ENCODE measurements at places on chromosomes 1 and 21.

DNA sequence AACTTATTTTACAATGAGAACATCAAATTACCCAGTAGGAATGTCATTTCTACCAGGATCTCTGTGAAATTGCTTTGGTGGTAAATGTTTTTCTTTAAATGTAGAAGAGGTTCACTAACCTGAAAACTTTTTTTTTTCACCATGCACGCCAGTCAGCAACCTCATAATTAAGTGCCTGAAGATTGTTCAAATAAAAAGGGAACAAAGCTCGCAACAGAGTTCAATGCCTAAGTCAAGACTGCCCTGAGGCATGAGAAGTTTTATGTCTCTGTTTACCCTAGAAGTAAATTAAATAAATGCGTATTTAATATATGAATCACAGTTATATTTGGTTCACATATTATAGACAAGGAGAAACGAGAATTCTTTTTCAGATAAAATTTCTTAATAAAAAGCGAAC lies 13.8 kb upstream of the SYDE2 start:
- no peak for DNase-seq

DNA sequence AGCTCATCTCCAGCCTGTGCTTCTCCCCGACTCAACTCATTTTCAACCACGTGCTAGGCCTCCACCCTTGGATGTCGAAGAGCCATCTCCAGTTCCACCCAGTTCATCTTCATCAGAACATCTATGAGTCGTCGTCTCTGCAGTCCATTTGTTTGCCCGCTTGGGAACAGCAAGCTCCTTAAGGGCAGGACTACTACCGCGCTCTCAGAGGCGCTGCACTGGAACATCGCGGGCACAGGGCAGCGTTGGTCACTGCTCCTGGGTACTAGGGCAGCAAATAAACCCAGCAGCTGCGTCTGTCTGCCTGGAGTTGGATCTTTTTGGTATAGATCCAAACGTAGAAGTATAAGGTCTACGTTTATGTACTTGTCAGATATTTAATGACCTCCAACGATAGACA lies 478 bp upstream of the PRDM2 start:
- DNase-seq: peak; percentile 22

DNA sequence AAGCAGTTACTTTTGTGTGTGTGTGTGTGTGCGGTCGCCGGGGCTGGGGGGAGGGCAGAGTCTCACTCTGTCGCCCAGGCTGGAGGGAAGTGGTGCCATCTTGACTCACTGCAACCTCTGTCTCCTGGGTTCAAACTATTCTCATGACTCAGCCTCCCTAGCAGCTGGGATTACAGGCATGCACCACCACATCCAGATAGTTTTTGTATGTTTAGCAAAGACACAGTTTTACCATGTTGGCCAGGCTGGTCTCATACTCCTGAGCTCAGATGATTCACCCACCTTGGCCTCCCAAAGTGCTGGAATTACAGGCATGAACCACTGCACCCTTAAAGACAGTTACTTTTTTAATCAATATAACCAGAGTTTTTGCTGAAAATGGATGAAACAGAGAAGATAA lies 207.0 kb downstream of the PTPRC start:
- DNase-seq: no peak

GRCh38 chr1:117250061-117250606 lies 39.4 kb upstream of the VTCN1 start:
- no peak for DNase-seq

DNA sequence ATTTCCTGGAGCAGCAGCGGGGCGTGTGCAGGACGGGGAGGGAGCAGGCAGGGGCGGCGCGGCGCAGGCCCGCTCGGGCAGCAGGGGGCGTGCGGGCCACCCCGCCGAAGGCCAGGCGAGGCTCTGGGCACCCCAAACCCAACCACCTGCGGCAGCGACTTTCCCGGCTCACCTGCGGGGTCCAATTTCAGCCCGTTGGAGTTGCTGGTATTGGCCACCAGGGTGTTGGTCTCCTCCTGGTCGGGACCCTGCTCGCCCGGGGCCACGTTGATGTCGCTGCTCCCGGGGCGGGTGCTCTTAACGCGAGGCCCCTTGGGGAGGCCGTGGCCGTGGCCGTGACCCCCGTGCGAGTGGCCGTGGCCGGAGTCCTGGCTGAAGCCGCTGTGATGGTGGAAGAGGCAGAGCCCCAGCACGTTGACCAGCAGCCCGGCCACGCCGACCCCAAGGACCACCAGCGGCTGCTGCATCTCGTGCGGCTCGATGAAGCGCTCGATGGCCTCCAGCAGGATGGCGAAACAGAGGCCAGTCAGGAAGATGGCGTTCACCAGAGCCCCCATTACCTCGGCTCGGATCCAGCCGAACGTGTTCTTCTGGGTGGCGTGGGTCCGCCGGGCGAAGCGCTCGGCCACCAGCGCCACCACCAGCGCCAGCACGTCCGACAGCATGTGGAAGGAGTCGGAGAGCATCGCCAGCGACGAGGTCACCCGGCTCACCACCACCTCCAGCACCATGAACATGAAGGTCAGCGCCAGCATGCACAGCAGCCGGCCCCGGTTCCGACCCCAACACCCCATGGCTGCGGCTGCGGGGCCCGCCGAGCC lies 932 bp downstream of the SLC30A1 start:
- peak; percentile 81 for DNase-seq

DNA sequence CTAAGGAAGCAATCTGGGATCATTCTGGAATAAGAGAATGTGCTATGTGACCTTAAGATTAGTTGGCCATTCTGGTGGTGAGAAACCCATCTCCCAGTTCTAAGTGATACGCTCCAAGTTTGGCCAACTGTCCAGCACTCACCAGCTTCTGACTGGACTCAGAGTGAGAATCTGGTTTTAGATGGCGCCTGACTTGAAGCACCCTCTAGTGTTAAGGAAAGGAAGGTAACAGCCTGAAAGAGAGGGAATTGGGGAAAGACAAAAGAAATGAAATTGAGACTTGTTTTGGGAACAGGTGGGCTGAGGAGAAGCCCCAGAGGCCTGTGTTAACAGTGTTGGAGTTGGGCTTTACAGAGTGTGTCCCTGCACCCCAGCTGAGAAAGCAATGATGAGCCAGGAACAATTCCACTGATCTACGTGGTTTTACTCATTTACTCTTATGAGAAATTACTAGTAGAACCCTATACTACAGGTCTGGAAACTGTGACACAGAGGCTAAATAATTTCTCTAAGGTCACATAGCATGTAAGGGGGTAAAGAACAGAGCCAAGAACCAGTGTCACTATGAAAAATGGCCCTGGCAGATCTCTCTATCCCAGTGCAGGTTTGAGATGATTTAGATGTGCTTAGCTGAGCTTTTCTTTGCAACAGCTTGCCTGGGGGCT lies 9.3 kb upstream of the FCAMR start:
- no peak for DNase-seq

GRCh38 chr1:175479521-175480342 lies 263.7 kb downstream of the TNR start:
- peak; percentile 4 for DNase-seq

DNA sequence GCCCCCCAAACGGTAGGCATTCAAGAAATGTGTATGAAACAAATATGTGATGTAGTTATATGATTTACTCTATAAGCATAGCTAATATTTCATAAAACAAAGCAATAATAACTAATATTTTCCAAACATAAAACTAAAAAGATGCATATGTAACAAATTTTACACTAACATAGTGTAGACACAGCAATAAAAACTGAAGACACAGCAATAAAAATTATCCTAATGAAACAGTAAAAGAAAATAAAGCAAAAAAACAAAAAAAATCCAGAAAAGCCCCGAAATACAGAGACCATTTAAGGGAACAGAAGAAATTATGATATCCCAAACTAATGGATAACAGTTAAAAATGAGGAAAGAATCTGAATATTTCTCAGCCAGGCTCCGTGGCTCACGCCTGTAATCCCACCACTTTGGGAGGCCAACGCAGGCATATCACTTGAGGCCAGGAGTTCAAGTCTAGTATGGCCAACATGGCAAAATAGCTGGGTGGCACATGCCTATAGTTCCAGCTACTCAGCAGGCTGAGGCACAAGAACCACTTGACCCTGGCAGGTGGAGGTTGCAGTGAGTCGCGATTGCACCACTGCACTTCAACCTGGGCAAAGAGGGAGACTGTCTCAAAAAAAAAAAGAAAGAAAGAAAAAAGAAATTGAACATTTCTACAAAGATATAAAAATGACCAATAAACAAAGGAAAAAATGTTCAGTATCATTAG lies 38.2 kb upstream of the PSMG1 start:
- no peak for DNase-seq

DNA sequence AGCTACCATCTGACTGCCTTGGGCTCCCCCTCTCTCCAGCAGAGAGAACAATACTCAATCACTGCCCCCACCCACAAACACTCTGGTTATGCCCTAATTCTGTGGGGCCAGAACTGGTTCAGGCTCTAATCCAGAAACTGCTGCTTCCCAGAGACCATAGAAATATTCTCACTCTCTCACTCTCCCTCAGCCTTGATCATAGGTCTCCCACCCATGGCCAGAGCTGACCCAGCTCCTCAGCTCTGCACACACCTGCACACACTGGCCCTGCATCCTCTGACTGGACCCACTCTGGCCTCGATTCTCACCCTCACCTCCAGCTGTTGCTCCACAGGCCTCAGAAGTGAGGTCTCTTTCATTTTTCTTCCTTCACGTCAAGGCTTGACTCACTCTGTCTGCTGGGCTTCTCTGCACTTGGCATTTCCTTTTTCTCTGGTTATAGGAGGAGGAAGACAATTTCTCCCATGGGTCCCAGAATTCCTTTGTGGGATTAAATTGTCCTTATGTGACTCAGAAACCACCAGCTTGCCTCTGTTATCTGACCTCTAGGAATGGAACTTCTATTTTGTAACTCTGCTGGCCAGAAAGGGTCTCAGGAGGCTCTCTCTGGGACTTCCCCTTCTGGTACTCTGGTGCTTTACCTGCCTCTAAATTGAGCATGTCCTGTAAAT lies 15.6 kb upstream of the ZMYM6 start:
- DNase-seq: no peak

- no peak for DNase-seq
These were observed 10.7 kb downstream of the ABCG1 start for GRCh38 chr21:42229676-42230075.

DNA sequence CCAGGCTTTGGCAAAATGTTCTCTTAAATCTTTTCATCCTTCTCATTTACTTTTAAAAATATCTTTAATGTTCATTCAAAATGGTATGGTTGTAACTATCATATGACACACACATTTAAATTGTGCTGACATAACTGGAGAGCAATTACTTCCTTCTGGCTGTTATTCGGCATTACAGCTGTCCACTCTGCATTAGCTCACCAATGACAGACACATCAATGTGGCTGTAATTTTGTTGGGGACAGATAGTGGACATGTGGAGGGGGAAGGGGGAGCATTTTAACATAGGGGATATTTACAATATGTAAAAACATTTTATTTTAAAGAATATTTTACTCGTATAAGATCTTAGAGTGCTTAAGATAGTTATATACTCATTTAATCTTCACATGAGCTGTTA lies 319.8 kb downstream of the HMCN1 start:
- DNase-seq: no peak

- DNase-seq: no peak
These were observed 198.9 kb upstream of the UBE2U start for GRCh38 chr1:64004451-64005025.

DNA sequence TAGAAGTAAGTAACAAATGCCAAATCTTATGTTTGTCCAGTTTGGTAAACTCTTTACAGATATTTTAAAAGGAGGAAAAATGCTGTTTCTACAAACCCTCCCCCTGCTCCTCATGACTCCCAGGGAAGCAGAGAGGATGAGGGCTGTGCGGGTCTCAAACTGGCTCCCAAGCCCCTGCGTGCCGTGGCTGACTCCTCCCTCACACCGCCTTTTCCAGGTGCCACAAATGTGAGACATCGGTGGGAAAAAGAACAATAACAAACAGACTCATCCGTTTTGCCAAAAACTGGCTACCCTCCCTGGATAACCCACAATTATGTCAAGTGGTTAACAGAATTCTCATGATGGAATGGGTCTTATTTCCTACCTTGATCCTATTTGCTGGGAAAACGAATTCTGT lies 594.6 kb downstream of the PTPRU start:
- no peak for DNase-seq

- no peak for DNase-seq
These were observed 44.6 kb downstream of the RCAN1 start for GRCh38 chr21:34570313-34570712.

GRCh38 chr1:25795946-25796810 lies 3.8 kb upstream of the SELENON start:
- peak; percentile 50 for DNase-seq

All from stimulated activated naive CD8-positive, alpha-beta T cell treated with anti-CD3 and anti-CD28 coated beads, Interleukin-15, Interleukin-2, amounts not matched to agents 100 U/mL and 50 U/mL, for 24 hours (primary cell).